ENCODE measurements at places on chromosomes 2 and 18.

- DNase-seq: no peak
Measured at GRCh38 chr2:229575569-229576315, 138.6 kb downstream of the DNER start.

DNA sequence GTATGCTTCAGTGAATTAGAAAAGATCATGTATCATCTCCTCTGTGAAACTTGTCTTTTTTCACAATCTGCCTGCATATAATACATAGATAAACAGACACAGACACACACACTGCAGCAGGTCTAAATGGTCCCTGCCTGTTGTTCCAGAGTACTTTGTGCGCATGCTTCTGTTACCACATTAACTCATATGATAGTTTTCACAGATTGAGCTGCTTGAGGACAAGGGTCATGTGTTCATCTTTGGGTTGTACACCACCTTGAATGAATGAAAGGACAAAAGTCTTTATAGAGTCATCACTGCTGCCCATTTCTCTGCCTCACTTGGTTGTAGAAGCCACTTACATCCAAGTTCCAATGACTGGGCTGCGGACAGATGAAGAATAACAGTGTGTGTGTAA is 72.7 kb upstream of the GLS start:
- DNase-seq: no peak

GRCh38 chr2:224136396-224136795 is 97.3 kb upstream of the SERPINE2 start:
- no peak for DNase-seq

DNA sequence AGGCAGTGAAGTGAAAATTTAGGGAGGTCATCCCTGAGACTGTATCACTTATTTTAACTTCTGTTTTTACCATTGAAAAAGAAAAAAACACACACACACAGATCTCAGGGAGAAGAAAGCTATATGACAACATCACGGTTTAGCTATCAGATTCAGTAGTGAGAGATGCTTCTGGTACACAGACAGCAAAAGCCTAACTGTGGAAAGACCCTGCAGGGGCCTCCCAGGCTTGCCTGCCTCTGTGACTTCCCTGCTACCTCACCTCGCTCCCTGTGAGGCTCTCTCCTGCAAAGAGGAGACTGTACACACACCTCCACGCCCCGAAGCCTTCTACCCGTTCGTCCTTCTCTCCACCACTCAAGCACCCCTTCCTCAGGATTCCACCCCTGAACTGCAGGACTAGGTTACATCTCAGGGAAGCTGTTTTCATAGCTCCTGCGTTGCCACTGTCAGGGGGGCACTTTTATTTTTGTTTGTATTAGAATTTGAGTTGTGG is 86.3 kb downstream of the EPB41L3 start:
- DNase-seq: no peak

DNA sequence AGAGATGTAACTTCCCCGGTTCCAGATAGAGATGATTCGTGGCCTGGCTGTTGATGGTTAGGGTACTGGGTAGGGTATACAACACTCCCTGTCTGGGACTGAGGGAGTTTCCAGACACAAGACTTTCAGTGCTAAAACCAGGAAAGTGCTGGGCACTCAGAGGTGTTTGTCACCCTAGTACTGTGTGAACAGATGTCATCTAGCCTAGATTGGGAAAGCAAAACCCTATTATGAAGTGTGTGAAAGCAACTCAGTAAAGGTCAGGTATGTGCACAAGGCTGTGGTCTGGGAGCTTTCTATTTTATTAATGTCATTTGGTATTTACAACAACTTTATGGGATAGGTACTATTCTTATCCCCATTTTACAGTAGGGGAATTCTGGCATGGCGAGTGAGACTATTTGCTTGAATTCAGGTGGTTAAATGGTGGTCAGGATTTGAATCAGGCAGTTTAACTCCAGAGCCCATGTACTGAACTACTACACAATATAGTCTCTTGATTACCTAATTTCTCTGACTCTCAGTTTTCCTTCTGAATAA is 2.6 kb downstream of the BZW1 start:
- no peak for DNase-seq

DNA sequence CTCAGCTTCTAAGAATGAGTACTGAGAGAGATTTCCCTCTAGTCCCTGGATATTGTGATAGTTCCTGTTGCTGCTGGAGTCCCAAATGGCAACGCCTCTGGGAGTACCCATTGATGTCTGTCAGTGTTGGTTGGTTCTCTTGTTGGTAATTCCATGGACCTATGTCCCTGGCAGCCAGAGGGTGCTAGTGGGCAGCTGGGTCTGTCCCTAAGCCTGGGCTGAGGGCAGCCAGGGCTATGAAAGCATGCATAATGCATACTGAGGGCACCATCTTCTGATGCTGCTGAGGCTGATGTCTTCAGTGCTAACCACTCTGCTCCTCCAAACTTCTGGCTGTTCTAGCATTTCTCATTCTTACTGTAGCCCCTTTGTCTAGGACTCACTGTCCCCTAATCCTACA is 35.9 kb downstream of the NABP1 start:
- no peak for DNase-seq

DNA sequence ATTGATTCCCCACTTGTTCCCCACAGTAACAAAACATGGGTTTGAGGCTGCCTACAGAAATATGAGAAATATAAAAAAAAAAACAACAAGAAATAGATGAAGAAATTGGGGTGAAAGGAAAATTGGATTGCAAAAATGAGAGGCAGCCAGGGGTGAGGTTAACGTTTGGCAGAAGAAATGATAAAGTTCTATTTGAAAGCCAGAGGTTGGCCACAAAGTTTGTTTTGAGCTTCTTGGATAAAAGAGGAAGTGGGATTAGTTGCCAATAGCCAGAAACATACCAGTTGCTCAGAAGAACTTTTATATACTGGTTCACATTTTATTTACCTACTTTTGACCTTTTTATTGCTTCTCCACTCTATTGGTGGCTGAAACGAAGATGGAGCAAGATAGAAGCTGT is 67.5 kb downstream of the FASTKD2 start:
- no peak for DNase-seq

- DNase-seq: no peak
Measured at GRCh38 chr2:202418027-202418426, 41.9 kb downstream of the BMPR2 start.

Data from stimulated activated CD4-positive, alpha-beta T cell treated with anti-CD3 and anti-CD28 coated beads, Interleukin-4, amount 100 ng/mL, for 1 hour (primary cell).